ENCODE measurements at places on chromosomes 4 and X.

- no peak for DNase-seq
Measured at GRCh38 chr4:96887857-96888256, 1048.0 kb downstream of the PDHA2 start.

GRCh38 chr4:168877511-168878491, 132.3 kb downstream of the CBR4 start:
- peak; percentile 14 for DNase-seq

GRCh38 chr4:156477636-156478035, 494.0 kb downstream of the PDGFC start:
- no peak for DNase-seq

GRCh38 chrX:153735274-153735673, 10.6 kb downstream of the ABCD1 start:
- DNase-seq = no peak

GRCh38 chr4:109111031-109111430, 191.4 kb downstream of the COL25A1 start:
- DNase-seq = no peak

- DNase-seq = no peak
Measured at GRCh38 chrX:120534413-120535205, 26.2 kb downstream of the CUL4B start.

DNA sequence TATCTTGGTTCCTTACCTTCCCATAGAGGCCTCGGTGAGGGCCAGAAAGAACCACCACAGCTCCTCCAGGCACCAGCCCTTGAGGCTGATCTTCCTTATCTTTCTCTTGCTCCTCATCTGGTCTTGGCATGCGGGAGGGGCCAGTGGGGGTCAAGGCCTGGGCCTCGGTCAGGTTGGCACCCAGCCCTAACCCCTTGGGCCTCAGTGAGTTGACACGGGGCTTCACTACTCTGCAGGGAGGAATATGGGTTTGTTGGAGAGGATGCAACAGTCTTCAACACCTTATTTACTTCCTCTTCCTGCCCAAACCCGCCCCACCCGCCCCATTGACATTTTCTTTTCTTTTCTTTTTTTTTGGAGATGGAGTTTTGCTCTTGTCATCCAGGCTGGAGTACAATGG, 6.0 kb downstream of the GPKOW start:
- DNase-seq = no peak

DNA sequence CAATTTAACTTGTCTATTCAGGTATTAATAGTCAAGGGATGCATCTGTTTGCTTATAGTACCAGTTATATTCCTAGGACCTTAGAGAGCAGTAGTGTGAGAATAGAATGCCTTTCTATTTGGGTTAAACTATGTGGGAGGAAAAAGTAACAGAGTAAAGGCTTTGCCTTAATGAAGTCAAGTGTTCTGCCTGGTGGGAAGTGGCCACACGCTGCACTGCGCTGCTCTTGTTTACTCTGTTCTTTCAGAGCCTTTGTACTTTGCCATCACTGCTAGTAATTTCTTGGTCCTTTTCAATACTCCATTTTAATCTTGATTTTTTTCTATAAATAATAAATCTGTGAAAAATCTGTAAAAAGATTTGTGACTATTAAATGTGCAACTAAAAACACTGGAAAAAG, 38.0 kb downstream of the YIPF6 start:
- DNase-seq = no peak

GRCh38 chr4:9927341-9928007, 93.8 kb downstream of the SLC2A9 start:
- DNase-seq = no peak
